ENCODE measurements at places on chromosomes 12 and 14. TPM values are rescaled to one million over a fixed set of nuclear protein-coding genes. Genes with fewer than 3 reads are reported as not detected.
A peak's percentile ranks its signal among the peaks of the same experiment; 100 is the strongest.

The NGB gene
- 4.9 TPM for total RNA-seq

The PRR13 gene
- 4.9 TPM for total RNA-seq

DNA sequence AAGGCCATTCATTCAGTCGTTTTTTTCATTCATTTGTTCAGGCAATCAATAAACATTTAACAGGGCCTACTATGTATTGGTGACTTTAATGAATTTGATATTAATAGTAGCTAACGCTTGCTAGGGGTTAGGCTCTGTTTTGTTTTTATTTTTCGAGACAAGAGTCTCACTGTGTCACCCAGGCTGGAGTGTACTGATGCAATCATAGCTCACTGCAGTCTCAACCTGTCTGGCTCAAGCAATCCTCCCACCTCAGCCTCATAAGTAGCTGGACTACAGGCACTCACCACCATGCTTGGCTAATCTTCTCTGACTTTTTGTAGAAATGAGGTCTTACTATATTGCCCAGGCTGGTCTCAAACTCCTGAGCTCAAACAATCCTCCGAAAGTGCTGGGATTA is 25.6 kb upstream of the MED13L start:
- DNase-seq = no peak

The SMCO2 gene
- not detected for total RNA-seq

GRCh38 chr12:29159661-29160060 is 10.6 kb downstream of the FAR2 start:
- no peak for DNase-seq

The NAP1L1 gene
- total RNA-seq = 144 TPM

GRCh38 chr14:93880021-93880820 is 46.9 kb upstream of the FAM181A start:
- no peak for DNase-seq

- DNase-seq = no peak
These were observed 326.5 kb upstream of the TBX3 start for GRCh38 chr12:115010324-115010995.

DNA sequence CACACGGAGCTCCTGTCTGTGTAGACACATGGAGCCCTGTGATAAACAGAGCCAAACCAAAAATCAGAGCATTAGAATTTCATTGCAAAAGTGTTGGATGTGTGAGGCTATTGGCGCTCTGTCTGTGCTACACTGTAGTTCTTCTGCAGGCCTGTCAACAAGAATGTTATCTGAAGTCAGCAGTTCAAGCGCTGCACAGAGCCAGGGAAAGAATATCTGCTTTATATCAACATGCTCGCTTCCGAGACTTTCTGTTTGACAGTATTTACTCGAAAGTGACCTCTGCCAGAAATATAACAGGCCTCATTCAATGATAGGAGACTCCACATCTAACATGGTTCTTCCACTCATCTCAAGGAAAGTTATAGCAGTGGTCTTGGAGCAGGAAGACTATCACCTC is 118.3 kb downstream of the CCER1 start:
- DNase-seq = no peak

DNA sequence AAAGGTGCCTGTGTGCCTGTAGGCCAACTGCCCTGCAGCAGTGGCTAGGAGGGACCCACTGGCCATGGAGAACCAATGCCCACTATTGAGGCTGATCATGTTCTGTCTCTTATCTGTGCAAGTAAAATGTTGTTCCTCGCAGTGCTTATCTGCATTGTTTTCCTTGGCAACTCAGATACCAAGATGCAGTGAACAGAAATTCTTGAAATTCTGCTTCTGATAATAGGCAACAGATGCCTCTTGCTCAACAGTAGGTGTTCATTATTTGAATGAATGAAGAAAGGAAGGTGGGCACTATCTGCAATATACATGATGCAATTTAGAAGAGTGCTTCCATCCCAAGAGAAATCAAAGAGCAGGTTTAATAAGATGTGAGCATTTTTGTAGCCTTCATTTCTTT is 232.2 kb downstream of the NUAK1 start:
- no peak for DNase-seq

GRCh38 chr14:50844391-50844790 is 13.4 kb upstream of the NIN start:
- no peak for DNase-seq

- no peak for DNase-seq
These were observed 329.8 kb upstream of the TMPO start for GRCh38 chr12:98185606-98186005.

The KLHL33 gene
- total RNA-seq = under 0.01 TPM

GRCh38 chr14:35378425-35379233 is 25.9 kb downstream of the NFKBIA start:
- DNase-seq = no peak

GRCh38 chr14:59318908-59319307 is 130.4 kb downstream of the DAAM1 start:
- DNase-seq = no peak

DNA sequence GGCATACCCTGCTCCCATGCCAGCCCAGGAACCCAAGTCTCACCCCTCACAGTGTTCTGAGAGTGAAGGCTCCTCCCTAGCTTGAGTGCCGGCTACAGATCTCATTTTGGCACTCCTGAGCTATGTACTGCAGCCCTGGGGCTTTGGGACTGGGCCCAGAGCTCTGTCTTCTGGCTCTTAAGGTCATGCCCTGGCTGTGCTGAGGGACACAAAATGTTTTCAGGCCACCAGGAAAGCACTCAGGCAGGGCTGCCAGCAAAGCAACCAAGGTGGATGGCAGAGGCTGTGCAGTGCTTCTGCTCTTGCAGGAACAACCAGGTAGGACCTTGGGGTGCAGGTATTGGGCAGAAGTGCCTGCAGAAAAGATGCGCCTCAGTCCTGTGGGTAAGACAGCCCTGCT is 564.0 kb downstream of the SLC6A15 start:
- no peak for DNase-seq

DNA sequence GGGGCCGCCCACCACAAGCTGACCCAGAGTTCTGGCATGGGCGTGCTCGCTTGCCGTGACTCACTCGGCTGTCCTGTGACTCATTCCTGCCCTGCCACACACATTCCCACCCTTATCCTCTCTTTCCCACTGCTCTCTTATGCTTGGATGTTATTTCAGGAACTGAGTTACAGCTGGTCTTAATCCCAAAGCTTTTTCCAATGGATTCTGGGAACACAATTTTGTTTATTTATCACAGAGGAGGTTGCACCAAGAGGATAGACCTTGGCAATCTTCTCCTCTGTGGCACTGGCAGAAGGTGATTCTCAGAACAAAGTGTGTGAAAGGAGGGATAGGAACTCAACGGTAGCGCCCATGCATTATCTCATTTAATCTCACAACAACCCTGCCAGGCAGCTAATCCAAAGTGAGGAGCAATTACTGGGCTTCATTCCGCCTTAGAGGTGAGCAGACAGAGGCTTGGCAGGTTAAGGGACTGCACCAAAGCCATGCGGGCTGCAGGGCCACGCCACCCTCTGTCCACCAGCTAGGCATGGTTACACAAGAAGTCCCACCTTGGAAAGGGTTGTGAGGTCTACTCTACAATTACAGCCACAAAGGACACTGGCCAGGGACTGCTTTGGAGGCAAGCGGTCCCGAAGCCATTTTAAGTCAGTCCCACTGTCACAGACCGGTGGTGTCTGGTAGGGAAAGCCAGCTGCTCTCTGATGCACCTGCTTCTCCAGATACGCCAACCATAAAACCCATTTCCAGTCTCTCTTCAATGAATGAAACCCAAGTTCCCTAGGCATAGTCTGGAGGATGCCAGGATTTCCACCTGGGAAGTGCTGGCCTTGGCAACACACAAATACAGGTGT is 32.9 kb downstream of the SYNE3 start:
- DNase-seq = peak; percentile 52

DNA sequence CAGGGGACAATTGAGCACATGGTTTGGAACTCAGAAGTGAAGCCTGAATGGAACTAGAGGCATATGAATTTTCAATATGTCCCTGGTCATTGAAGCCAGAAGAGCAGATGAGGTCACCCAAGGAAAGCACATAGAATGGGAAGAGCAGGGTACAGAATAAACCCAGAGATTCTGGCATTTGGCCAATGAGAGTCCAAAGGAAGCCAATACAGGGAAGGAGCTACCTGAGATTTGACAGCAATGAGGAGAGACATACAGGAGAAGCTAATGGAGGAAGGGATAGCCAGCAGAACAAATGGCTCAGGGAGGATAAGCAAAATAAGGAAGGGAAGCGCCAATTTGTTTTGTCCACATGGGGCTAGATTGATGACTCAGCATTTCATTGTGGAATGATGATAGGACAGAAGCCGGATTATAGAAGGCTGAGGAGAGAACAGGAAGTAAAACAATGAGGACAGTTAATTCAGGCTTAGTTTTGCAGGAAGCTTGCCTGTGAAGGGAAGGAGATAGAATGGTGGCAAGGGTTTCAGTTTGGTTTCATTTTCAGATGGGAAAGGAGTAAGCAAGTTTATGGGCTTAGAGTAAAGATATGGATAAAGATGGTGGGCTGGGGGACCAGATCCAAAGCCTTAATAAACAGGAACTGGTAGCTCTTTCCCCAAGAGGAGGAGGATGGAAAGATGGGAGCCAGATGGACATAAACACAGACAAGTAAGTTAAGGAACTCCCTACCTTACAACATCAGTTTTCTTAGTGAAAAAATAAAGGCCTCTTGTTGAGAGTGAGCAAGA is 3.2 kb upstream of the SPTSSA start:
- DNase-seq = no peak

The FLRT2 gene
- 84.0 TPM for total RNA-seq

DNA sequence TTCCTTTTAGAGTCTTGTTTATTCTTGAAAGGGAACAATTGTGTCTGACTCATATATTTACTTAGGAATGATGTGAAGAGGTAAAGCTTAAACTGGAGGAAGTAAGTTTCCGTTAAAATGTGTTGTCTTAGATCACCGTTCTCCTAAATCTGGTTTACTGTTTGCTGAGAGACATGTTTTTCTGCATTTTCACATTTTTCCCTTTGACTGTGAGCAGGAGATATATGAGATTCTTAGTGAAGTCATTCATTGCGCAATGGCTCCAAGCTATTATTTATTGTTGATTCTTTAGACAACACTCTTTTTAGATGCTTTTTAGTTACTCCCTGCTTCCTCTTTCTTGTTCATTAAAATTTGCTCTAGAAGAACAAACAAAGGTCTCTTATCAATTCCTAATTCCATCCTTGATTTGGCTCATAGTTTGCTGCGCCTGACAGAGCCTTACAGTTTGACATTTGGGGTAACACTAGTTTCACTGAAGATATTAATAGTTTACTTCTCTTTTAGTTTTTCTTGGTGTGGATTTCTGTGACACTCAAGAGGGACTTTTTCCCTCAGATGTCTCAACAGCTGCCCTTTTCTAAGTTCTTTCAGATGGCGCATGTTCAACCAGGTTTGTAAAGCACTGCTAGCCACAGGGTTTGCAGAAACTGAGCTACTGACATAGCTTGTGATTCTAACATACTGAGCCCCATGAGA is 11.4 kb downstream of the CLECL1 start:
- DNase-seq = no peak

DNA sequence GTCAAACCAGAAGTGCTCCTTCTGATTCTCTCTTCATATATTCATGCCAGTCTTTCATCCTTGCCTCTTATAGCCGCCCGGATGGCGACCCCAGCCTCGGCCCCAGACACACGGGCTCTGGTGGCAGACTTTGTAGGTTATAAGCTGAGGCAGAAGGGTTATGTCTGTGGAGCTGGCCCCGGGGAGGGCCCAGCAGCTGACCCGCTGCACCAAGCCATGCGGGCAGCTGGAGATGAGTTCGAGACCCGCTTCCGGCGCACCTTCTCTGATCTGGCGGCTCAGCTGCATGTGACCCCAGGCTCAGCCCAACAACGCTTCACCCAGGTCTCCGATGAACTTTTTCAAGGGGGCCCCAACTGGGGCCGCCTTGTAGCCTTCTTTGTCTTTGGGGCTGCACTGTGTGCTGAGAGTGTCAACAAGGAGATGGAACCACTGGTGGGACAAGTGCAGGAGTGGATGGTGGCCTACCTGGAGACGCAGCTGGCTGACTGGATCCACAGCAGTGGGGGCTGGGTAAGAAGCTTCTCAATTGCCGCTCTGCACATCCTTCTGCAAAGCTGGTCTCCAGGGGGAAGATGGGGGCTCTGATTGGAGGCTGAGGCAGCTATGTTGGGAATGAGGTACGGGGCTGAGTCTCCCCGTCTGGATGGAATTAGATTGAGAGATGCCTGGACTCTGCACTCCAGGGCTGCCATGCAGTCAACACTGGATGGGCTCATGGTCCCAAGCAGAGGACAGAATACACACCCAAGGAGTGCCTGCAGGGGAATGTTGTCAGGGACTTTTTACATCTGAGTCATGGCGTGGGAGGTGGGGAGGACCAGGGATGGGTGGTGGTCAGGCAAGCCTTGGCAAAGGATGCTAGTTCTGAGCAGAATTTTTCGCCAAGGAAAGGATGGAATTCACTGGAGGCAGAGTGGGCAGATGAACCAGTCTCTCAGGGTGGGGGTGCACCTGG is 1.3 kb downstream of the BCL2L2 start:
- DNase-seq = no peak

DNA sequence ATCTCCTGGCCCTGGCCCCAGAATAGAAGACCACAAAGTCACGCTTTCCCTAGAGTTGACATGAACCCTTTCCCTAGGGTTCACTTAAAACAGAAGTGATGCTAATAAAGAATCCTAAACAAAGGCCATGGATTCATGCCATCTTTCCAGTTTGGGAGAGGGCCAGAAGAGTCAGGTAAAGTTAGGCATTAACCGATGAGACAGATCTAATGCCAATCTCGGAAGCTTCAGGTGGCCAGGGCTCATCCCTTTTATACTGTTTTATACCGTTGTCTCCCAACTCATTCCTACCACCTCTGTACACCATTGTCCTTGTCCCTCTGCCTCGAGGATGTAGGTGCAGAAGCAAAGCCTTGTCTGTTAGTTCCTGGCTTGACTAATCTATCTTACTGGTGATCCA is 22.8 kb upstream of the ACTR10 start:
- no peak for DNase-seq

GRCh38 chr12:321606-322326 is 59.1 kb upstream of the SLC6A13 start:
- DNase-seq = no peak
